Cardiac atrium fibroblast (primary cell): ENCODE measurements at places on chromosomes 7 and 10. TPM values are rescaled to one million over a fixed set of nuclear protein-coding genes. Genes with fewer than 3 reads are reported as not detected.

ST8SIA6 gene
- not detected in 2 replicates for total RNA-seq

PSAP gene
- 878 and 914 TPM in 2 replicates for total RNA-seq

COL13A1 gene
- 26.9 and 27.9 TPM in 2 replicates for total RNA-seq

ZNF467 gene
- total RNA-seq: 4.1 and 8.1 TPM in 2 replicates

ZC3HAV1 gene
- total RNA-seq: 24.9 and 28.0 TPM in 2 replicates

SLC13A1 gene
- total RNA-seq: not detected in 2 replicates

FEZF1 gene
- total RNA-seq: not detected in 2 replicates

GATA3 gene
- total RNA-seq: 5.7 TPM in 1 of 2 replicates, not detected in the other

DLX6 gene
- total RNA-seq: not detected in 2 replicates

PTPN12 gene
- total RNA-seq: 29.1 and 29.6 TPM in 2 replicates

RNLS gene
- total RNA-seq: 15.3 and 19.4 TPM in 2 replicates

CALML5 gene
- not detected in 2 replicates for total RNA-seq

BMPER gene
- 23.5 and 29.8 TPM in 2 replicates for total RNA-seq

KMT2E gene
- 30.9 and 50.9 TPM in 2 replicates for total RNA-seq
